ENCODE measurements at places on chromosomes 5 and 9.

GRCh38 chr5:134649163-134649835, 714 bp downstream of the SEC24A start:
- DNase-seq = no peak

- no peak for DNase-seq
Measured at GRCh38 chr9:31615966-31616365, 768.5 kb upstream of the ACO1 start.

DNA sequence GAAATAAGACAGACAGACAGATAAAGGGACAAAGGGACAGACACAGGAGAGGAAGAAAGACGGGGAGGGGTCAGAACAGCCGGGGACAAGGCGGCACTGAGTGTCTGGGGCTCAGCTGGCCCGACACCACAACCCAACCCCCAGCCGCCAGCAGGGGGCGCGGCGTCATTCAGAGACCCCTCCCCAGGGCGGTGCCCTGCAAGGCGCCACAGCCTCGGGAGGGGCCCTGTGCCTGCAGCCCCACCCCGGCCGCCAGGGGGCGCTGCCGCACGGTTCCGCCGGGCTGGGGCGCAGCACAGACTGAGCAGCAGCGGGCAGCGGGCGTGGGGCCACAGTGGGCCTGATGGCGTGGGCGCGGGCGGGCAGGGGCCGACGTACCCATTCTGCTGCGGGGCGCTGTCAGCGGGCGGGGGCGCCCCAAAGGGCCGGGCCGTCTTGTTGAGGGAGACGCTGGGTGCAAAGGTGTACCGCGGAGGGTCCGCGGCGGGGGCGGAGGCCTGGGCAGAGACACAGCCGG, 5.9 kb downstream of the PDLIM7 start:
- DNase-seq = no peak

GRCh38 chr9:135568026-135568425, 6.5 kb downstream of the PAEP start:
- no peak for DNase-seq

DNA sequence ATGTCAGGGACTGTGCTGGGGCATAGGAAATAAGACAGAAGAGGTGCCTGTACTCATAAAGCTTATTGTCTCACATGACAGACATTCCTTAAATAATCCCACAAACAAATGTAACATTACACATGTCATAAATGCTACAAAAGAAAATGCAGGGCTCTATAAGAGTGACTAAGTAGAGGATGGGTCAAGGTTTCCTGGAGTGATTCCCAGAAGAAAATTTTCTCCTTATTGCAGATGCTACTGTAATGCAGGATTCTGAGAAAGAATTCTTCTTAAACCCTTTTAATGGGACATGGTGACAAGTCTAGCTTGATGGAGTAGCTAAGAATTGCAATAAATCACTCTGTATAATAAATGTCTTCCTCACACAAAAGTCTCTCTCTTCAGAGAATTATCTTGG, 55.7 kb downstream of the SH3TC2 start:
- DNase-seq = no peak

DNA sequence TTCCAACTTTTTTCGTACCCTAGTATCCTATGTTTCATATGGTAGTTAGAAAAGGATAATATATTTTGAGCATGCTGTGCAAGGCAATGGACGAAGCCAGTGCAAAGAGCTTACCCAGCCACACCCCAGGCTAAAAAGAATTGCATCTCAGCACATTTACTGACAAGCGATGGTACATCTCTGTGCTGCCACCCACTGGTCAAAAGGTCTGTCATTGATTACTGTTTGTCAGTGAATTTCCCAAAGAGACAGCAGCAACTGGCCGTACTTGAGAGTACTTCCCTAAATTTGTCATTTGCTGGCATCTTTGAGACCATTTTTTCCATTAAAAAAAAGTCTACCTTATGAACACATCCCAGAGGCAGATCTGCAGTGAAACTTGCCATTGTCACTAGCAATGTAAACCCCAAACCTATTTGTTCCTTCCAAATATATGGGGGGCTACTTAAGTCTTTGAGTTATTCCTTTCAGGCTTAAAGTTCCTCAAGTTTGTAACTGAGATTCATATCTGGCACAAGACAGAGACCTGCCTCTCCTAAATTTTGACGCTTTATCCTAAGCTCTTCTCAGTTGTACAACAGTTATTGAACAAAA, 184.3 kb downstream of the CTNND2 start:
- no peak for DNase-seq
